ENCODE measurements at places on chromosomes 11 and 22. TPM values are rescaled to one million over a fixed set of nuclear protein-coding genes. Genes with fewer than 3 reads are reported as not detected.
A peak's percentile ranks its signal among the peaks of the same experiment; 100 is the strongest.

DNA sequence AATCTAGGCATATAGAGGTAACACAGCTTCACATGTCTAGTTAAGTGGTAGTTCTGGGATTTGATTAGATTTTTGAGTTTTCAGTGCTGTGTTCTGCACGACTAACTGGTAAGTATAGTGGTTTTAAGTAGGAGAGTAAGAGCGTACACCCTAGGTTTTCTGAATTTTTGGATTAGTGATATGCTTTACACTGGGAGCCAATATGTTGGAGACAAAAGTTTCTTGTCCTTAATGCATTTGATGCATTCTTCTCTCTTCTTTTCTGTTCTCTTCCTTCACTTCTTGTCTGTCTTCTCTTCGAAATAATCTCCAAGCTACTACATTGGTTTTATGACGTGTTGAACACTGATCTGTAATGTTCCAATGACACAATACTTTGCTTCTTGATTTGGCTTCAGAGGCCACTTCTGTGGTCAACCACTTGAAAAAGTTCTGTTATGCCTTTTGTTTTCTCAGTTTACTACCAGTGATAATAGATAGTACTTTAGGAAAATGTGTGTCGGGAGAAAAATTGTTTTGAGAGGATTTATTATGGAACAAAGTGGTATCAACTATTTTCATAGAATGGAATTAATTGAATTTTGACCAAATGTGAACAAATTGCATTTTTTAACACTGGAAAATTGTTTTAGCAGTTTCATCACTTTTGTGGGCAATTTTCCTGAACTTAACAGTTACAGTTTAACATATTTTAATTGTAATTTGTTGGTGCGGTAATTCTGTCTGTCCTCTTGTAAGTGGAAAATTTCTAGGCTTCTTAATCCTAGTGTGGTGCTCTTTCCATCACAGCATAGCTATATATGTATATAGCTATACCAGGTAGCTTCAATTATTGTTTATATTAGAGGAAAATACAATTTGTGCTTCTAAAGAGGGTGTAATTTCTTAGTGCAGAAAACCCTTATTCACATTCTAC lies 2.6 kb downstream of the PDE3B start:
- peak; percentile 22 for ATAC-seq

- no peak for ATAC-seq
Observed at GRCh38 chr22:42308892-42309468, 38.5 kb upstream of the TCF20 start.

DNA sequence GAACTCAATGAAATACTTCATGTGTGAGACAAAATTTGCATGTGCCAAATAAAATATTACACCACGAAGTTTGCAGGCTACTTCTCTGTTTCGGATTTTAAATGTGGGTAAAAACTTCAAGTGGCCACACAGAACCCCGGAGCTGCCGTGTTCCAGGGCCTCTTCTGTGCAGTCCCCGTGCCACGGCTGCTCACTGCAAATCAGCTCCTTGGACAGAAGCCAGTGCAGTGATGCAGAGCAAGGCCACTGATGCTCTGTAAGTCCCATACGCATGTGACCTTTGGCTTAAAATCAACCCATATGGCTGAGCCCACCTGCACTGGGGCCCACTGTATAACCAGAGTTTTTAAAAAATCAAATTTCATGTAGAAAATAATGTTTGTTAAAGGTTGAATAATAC lies 1309.4 kb downstream of the TBC1D22A start:
- ATAC-seq: no peak

GRCh38 chr11:117459979-117460300 lies 132.3 kb downstream of the CEP164 start:
- ATAC-seq: no peak

GRCh38 chr11:2580571-2581001 lies 119.2 kb downstream of the KCNQ1OT1 start:
- no peak for ATAC-seq

GRCh38 chr22:47098121-47098520 lies 335.7 kb downstream of the TBC1D22A start:
- no peak for ATAC-seq

GRCh38 chr11:64060263-64060860 lies 24.6 kb downstream of the FLRT1 start:
- ATAC-seq: no peak

GRCh38 chr11:65958774-65959420 lies 2.6 kb upstream of the SART1 start:
- ATAC-seq: no peak

GRCh38 chr11:1219834-1220815 lies 2.7 kb upstream of the MUC5B start:
- no peak for ATAC-seq

The GTSE1 gene
- total RNA-seq: 62.1 TPM

DNA sequence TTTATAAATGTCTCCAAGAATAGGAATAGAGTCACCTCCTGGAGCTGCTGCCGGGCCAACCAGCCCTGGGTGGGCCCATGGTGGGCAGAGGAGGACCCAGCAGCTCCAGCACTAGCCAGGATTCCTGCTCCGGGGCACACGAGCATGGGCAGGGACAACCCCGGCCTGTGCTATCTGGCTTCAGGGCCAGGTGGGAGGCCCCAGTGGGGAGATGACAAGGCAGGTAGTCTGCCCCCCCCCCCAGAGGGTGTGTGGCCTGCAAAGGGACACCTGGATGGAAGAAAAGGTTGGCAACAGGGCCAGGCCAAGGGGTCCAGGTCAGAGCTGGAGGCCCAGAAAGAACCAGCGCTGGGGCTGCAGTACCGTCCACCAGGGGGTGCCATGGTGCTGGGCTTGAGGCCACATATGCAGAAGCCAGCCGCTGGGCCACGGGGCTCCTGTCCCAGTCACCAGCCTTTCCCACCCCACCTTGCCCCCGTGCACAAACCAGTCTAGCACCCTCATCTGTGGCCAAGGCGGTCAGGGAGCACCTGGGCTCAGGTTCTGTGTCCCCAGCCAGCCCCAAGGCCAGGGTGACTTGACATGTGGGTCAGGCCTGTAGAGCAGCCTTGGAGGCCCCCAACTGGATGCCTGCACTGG lies 3.4 kb downstream of the TSPAN32 start:
- ATAC-seq: peak; percentile 40

DNA sequence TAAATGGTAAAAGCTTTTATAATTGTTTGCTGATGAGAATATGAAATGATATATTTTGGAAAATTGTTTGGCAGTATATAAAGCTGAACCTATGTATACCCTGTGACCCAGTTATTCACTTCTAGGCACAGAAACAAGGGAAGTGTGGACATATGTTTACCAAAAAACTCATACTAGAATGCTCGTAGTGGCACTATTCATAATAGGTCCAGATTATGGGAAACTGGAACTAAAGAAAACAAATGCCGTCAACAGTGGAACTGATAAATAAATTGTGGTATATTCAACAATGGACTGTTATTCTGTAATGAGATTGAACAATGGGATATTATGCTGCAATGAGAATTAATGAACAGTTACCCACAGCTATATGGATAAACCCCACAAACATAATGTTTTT lies 32.8 kb downstream of the CSTPP1 start:
- no peak for ATAC-seq

The PRDM11 gene
- 0.40 TPM for total RNA-seq

The TSPAN32 gene
- total RNA-seq: 8.1 TPM

DNA sequence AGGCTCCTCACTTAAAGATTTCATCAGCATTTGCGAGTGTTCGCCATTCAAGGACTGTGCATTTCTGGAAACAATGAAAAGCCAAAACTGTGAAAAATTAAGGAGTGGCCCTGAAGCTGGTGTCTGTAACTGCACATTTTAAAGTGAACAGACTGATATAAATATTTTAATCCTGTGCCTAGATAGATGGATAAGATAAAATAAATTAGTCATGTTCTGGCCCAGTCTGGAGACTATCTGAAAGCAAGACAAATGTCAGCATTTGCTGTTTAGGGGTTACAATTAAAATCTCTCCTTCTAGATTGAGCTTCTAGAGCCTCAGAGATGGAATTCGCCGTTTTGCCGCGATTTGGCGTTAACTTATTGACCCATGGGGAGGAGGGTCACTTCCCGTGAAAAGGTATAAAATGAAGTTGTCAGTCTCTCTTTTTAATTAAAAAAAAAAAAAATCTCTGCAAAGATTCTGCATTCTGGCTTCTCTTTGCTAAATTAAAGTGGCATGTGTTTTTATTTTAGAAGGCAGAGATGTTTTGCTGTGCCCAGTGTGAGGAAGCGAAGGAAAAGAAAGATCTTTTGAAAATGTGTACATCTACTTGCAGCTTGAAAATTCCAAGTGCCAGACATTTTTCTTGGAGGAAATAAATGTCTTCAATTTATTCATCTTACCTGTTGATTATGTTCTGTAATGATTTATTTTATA lies 79.7 kb upstream of the WNT7B start:
- ATAC-seq: no peak

GRCh38 chr22:47630741-47631534 lies 868.5 kb downstream of the TBC1D22A start:
- no peak for ATAC-seq

DNA sequence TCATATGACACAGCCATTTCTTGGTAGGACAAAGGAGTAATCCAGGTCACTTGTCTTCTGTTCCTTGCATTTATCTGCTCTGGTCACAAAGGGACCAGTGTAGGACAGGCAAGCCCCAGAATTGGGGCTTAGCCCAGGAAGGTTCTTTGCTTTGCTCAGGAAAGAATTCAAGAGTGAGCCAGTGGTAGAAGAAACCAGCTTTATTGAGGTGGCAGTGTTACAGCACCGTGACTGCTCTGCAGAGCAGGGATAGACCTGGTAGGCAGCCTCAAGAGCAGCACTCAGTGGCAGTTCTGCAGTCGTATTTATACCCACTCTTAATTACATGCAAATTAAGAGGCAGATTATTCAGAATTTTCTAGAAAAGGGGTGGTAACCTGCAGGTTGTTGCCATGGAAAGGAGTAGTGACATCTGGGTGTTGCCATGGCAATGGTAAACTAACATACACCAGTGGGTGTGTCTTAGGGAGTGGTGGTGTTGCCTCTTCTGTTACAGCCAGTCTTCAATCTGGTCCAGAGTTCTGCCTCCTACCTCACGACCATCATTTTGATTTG lies 84.9 kb upstream of the RAB1B start:
- no peak for ATAC-seq

- ATAC-seq: no peak
Observed at GRCh38 chr11:74507582-74507981, 14.1 kb upstream of the LIPT2 start.

DNA sequence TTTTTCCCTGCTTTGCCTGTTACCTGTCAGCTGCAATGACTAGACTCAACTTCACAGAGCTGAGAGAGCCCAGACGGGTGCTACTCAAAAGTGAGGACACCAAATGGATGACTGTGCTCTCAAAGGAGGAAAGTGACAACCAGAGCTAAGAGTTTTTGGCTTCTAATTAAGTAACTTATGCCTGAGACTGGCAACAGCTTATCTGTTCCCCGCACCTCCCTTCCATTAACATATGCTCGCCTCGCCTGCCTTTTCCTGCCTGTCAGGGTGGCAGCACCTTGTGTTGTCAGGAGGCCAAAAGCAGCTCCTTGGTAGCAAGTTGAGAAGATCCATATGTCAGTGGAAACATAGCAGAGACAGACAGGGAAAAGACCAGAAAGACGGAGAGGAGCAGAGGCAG lies 573.9 kb upstream of the KIRREL3 start:
- no peak for ATAC-seq

- no peak for ATAC-seq
Observed at GRCh38 chr11:3942956-3943497, 87.6 kb downstream of the STIM1 start.

The TUBGCP6 gene
- total RNA-seq: 51.1 TPM

DNA sequence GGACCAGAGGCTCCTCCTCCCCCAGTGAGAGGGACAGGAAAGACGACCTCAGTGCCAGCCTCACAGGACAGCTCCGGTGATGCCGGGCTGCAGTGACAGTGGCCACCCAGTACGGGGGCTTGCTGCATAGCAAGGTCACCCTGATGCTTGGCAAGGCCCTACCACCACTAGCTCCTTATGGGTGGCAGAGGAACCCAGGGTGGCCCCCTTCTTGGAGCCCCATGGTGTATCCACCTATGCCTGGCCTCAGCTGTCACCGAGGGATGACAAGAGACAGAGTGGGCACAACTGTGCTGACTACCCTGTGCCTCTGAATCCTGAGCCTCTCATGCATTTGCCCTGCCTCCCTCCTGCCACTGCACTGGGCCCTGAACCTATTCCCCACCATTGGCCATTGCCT lies 809.2 kb downstream of the TBC1D22A start:
- no peak for ATAC-seq

The CSKMT gene
- total RNA-seq: 23.6 TPM

GRCh38 chr22:25395915-25396314 lies 168.6 kb upstream of the GRK3 start:
- no peak for ATAC-seq

The MYEOV gene
- total RNA-seq: not detected

The USH1C gene
- not detected for total RNA-seq

DNA sequence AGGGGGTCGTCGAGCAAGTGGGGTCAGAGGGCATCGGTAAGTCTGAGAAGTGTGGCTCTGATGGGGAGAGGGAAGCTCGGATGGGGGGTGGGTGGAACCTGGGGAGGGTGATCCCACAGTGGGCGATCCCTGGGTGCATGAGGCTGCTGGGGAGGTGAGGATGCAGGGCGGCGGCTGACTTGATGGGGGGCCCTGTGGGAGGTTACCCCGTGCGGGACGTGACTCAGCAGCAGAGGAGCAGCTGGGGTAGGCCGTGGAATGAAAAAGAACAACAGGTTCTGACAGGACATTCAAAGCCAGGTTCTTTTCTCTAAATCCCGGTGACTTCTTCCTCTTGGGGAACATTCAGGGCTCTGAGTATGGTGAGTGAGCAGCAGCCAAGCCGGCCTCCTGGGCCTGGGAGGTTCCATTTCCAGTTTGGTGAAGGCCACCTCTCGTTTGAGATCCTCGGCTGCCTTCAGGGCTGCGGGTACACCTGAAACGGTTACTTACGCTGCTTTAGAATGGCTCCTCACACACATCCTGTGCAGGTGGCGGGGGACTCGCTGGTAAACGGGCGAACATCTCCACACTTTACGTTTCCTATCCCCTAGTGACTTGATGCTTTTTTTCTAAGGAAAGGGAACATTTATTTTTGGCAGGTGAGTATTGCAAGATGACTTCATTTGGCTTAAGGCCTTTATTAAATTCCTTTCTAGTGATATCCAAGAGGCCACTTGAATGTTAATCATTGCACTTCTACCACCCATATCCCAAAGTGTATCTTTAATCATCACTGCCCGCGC lies 278.2 kb downstream of the TBC1D22A start:
- ATAC-seq: no peak

- peak; percentile 38 for ATAC-seq
Observed at GRCh38 chr22:39723899-39724351, 153.4 kb downstream of the CACNA1I start.

DNA sequence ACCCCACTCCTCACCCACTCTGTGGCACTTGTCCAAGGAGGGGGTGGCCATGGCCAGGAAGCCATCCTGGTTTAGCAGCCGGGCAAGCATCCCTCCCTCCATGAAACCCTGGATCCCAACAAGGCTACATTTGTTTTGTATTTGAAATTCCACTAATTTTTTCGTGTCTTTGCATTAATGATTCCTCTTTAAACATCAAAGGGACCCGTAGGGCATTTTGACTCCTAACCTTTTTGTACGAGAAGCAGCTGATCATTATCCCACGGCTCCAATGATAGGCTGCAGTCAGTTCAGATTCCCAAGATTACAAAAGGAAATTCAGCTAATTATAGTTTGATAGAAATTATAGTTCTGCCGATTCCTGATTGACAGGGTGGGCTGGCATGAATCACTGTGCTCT lies 10.7 kb downstream of the MYEOV start:
- ATAC-seq: no peak

- ATAC-seq: no peak
Observed at GRCh38 chr22:26529345-26529744, 17.1 kb upstream of the TFIP11 start.

The RCOR2 gene
- total RNA-seq: not detected
